ENCODE measurements at places on chromosomes 5 and 9.

GRCh38 chr5:77960863-77961396, 184.8 kb upstream of the TBCA start:
- no peak for DNase-seq

GRCh38 chr9:21607576-21607975, 125.5 kb upstream of the IFNE start:
- DNase-seq, result no peak

DNA sequence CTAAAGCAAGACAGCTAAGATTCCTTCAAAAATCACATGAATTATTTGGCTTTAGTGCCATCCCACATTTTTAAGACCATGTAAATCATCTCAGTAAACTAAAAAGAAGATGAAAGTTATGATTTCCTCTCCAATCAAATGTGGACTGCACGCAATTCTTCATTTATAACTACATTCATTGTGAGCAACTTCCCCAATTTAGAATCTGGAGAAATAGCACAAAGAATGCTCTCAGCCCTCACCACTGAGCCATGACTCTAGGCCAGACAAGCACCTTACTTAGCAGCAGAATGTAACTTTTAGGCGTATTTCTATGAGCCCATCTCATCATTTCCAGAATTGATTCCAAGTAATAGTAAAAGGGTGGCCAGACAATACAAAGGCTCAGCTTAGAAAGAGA, 616.6 kb downstream of the TLE1 start:
- no peak for DNase-seq

DNA sequence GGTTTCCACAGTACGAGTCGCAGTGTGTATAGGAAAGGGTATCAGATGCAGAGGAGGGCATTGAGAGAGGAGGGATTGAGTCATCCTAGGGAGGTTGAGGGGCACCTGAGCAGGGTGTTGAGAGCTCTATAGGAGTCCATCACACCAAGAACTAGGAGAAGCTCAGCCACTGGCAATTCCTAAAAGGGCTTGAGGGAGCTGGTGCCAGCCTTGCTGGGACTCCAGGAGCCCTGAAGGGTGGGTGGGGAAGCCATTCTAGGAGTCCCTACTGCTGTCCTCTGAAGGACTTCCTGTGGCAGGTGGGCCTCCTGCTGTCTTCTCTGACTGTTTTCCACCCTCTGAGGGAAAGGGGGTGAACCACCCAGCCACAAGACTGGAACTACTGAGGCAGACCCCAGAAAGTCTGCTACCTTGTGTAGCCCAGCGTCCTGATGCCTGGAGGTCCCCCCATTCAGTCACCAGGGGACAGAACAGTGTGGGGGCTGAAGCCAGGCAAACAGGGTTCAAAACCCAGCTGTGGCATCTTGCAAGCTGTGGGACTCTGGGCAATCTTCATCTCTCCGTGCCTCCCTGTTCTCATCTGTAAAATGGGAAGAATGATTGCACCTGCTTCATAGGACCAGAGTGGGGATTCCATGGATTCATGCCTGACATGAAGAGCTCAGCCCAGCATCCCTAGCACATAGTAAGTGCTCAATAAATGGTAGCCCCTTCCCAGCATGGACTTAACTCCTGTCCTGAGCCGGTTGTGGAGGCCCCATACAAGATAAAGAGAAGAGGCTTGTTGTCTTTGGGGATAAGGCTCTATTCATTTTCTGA, 149.5 kb downstream of the C9orf50 start:
- DNase-seq, result no peak

DNA sequence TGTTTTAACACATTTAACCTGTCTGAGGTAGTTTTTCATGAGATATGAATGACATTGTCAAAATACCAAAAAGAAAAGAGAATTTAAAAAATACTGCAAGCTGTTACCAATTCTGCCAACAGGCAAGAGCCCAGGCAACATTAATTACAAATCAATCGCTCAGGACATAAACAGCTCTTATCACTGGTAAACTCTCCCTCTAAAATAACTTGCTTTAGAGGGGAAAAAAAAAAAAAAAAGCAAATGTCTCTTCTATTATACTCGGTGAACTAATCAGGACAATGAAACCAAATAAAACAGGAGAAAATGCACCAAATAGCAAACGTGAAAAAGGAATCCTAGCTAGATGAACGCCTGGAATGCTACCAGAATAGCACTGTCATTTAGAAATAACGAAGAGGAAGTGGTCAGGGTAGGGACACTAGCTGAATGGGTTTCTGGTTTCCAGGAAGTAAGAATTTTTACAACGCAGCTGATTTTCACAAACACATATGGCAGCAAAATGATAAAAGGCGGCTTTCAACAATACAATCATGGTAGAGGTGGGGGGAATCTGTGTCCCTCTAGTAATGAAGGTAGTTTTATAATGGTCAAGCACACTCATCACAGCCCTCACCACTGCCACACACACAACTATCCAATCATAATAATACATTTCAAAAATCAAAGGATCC, 94.9 kb downstream of the DENND1A start:
- DNase-seq, result no peak

GRCh38 chr5:170545811-170546210, 42.0 kb downstream of the KCNIP1 start:
- DNase-seq, result no peak

DNA sequence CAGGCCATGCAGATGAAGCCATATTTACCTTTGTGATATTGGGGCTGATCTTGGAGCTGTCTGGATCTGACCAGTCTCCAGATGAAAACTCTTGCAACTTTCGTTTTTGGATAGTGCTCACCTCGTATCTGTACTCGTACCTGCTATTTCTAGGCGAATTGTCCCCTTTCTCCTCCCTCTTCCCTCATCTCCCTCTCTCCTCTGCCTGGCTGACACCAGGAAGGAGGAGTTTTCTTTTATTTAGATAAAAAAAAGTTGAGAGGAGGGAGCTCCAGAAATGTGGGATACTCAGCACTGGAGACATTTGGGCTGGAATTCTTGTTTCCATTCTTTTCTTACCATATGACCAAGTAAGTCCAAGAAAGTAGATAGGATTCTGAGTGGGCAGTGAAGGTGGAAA, 54.6 kb upstream of the ABL1 start:
- DNase-seq, result no peak

DNA sequence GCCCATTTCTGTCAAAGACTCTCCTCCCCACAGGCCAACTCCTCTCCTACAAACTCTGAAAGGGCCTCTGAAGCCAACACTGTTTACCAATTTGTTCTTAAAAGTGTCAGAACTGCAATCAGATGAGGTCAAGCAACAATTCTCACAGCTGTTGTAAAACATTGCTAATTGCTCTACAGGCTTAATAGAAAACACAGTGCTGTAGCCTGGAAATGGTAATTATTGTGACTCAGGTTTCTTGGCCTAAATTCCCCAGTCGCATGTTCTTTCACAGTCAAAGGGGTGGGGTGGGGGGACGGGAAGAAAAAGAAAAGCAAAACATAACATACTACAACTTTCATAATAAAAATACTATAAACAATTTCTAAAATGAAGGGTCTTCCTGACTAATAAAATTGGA, 343.2 kb downstream of the DMAC1 start:
- DNase-seq, result no peak

GRCh38 chr5:9226016-9226536, 319.8 kb downstream of the SEMA5A start:
- DNase-seq, result no peak

DNA sequence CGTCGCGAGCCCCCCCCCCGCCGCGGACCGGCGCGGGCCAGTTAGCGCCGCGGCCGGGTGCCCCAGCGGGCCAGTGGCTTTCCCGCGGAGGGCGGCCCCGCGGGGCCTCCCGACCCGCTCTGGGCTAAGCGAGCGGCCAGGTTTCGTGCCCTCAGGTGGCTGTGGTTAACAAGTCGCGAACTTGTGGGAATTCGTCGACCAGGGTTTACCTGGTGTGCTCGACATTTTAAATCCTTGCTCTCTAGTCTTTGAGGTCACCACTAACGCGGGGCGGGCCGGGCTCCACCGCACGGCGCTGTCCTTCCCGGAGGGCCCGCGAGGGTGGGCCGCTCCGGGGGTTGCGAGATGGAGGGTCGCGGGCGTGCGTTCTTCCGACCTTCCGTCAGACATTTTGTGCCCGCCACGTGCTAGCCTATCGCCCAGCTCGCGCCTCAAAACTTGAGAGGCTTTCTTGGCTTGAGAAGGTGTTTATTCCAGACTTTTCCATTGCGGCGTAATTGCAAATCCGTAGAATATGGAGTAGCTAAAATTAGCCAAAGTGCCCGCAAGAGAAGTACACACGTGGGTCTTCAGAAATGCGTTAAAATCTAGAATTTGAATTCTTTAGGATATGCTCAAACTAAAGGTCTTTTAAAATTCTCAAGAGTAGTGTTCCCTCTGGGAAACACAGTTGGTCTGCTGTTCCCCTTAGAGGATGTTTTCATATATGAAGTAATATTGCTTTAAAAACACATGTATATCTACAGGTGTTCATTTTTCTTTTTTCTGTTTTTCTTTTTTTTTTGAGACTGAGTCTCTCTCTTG, 2.1 kb downstream of the ANP32B start:
- peak; percentile 44 for DNase-seq

- DNase-seq, result no peak
Measured at GRCh38 chr5:65446682-65447081, 35.0 kb downstream of the ADAMTS6 start.

GRCh38 chr9:88628114-88628513, 93.1 kb downstream of the NXNL2 start:
- DNase-seq, result no peak

DNA sequence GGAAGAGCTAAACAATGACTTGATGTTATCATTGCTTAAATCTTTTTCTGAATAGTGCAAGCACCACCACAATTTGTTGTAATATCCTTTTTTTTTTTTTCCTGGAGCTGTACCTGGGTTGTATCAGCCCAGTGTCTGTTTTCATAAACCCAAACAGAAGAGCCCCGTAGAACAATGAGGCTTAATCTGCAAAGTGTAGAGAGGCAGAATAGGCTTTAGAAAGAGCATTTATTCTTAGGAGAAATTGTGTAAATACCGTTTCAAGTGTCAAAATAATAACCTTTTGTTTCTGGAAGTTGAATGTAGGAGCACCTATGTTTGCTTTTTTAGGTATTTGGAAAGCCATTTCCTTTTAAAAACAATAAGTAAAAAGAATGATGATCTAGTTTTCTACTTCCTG, 26.4 kb downstream of the RGS7BP start:
- DNase-seq, result no peak

DNA sequence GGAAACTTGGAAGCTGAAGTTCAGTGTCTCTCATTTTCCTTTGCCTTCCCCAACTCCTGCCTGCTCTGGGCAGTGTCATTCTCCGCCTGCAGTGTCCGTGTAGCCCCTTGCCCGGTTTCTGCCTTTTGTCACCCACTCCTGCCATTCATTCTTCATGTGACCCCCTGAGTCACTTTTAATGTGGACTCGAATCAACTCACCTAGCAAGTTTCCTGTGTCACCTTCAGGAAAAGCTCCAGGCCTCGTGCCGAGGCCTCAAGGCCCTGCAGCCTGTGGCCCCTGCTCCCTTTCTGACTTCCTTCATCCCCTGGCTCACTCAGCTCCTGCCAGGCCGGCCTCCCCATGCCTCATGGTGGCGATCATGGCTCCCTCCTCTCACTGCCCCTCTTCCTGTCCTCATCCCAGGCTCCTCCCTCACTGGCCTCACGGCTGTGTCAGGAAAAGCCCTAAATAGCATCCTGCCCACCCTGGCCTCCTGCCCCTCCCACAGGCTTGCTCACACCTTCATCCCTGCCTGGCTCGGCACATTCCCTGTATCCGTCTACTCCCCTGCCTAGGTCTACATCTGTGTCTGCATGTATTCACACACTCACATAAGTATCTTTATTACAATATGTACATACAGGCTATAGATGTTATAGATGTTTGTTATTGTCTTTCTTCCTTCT, 294.9 kb downstream of the MED10 start:
- DNase-seq, result no peak

DNA sequence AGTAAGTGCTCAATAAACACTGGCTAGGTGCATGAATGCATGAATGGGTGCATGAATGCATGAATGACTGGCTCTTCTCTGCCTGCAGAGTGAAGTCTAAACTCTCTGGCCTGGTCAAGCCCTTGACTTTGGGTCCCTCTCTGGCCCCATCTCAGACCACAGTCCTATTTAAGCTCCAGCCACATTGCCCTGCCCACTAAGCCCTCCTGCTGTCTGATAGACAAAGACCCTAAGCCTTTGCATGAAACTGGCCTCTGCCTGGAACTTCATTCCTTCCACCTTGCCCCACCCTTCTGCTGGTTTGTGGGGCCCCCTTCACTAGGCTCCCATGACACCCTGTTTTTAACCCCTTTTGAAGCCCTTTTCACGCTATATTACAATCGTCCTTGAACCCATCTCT, 202.4 kb downstream of the TTLL11 start:
- DNase-seq, result no peak

DNA sequence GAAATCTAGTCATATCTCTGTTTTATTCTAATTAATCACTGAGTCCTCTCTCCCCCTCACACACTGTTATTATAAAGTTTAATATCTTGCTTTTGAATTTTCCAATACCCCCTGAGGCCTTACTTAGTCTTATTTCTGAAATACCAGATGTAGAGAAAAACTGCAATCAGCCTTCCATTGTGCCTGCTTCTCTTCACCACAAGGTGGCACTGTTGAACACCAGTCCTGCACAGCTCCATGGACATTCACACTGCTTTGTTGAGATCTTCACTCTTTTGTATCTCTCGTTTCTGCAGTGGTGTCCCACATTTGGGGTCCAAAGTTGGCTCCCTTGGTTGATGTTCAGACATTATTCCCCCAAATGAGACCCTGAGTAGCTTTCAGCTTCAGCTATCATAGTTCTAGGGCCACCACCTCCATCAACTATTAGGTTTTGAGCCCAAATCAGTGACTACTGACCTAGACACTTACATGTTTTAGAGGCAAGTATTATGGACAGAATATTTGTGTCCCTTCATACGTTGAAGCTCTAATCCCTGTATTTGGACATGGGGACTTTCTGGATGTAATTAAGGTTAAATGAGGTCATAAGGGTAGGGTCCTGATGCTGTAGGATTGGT, 24.3 kb downstream of the BOD1 start:
- DNase-seq, result no peak

DNA sequence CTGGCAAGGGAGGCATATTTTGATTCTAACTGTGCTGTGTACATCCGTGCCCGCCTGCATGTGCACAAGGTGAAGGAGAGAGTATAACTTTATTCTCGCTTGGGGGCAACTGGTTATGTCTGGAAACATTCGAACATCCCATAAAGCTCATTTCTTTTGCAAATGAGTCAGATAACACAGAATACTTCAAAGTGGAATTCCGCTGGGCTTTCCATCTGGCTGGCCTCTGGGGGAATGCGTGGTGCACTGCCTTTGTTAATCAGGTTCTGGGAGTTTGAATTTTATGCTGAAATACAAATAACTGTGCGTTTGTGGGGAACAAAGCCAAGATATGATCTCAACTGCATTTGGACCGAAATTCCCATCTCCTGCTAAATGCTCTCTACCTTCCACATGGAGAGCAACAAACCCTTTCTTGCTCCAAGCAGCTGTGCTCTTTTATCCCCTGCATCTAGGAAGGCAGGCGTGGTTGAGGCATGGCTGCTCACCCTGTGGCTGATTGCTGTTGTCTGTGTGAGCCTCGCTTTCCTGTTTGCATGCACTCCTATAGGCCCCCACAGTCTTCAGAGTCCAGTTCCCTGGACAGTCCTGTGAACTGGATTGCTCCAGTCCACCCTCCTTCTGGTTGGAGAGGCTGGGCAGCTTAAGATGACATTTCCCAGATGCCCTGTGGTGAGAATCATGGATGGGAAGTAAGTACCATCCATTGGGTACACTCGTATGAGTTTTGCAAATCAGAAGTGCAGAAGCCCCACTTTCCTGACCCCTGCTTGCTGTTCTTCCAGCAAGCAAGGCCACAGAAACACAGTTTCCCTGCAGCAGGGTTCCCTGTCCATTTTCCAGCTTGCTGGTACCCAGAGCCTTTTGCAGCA, 82.9 kb upstream of the ALDH1B1 start:
- no peak for DNase-seq

Measured in stimulated activated CD4-positive, alpha-beta T cell treated with anti-CD3 and anti-CD28 coated beads, TNF-alpha, amount 100 ng/mL, for 24 hours (primary cell).